ENCODE measurements at places on chromosomes 4 and X.

DNA sequence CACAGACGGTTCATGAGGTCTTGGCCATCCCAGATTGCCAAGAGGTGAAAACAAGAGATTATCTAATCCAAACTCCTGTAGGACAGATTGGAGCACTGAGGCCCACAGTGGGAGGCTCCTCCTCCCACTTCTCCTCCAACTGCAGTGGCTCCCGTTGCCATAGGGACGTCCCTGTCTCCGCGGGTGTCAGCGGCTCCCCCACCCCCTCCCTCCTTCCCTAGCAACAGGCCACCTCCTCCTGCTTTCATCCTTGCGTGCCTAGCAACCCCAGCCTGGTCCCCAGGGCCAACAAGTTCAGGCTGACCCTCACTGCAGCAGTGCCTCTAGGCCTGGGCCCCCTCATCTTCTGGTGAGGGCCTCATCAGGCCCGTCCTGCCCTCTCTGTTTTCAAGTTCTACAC is 6.8 kb upstream of the IQSEC2 start:
- peak; percentile 24 for DNase-seq

GRCh38 chr4:189147005-189147929 is 793.4 kb upstream of the FRG1 start:
- no peak for DNase-seq

DNA sequence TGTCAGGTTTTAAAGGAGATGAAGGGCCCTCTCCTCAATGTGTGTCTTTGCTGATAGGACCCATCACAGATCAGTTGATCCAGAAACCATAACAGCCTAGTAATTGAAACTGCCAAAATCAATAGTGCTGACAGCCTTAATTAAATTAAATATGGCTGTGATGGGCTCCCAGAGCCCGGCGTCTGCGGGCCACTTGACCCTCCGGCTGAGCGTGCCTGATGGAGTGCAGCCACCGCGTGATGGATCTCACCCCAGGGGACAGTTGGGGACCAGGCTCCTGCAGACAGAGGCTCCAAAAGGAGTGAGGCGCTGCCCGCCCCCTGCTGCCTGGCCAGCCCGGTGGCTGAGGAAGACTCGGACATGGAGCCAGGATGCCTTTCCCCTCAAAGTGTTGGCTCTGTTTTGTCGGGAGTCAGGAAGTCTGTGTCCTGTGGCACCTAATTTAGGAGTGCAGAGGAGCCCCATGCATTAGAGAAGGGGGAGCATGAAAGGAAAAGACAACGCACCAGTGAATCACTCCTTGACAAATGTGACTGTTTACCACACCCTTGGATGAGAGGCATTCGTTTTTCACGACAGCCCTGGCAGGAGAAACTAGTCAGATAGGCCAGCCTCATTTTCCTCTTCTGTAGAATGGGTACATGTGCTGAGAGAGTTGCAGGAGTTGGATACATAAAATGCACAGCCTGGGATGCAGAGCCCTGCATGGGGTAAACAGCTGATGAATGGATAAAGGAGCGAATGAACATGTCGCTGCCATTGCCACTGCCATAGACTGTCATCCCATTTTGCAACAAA is 40.9 kb upstream of the MSX1 start:
- DNase-seq, result no peak

GRCh38 chrX:10754445-10754844 is 134.1 kb upstream of the MID1 start:
- DNase-seq, result no peak

DNA sequence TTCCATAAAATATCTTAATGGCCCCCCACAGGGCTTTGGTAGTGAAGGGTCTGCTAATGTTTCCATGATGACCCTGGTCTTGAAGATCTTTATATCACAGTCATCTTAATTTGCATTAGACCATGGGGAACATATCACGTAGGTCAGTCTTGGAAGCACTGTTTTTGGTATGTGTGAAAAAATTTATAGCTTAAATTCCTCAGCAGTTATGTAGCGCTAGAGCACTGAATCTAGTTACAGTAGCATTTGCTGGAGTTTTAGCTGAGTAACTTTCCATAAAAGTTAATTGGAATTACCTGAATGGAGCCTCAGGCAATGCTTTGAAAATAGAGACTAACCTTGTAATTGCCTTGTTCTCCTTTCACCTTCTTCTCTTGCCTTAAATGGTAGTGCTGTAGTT is 648.8 kb downstream of the IQCM start:
- DNase-seq, result no peak

- DNase-seq, result no peak
Observed at GRCh38 chr4:16894406-16894805, 4.0 kb downstream of the LDB2 start.

- no peak for DNase-seq
Observed at GRCh38 chr4:137390707-137391106, 141.6 kb downstream of the PCDH18 start.

DNA sequence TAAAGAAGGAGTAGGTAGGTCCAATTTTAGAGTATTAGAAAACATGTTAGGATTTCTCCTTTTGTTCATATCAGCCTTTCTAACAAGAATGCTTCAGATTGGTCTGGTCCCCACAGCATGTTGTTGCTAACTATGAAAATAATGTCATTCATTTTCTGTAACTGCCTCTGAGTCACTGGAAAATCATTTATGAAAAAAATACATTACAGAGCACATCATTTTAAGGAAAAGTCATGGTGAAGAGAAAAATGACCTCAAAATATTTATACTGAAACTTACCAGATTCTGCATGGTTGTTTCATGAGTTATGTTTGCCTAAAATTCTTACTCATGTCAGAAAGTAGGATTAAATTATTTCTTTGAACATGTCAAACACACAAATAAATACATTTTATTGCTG is 35.2 kb downstream of the DTHD1 start:
- DNase-seq, result no peak

DNA sequence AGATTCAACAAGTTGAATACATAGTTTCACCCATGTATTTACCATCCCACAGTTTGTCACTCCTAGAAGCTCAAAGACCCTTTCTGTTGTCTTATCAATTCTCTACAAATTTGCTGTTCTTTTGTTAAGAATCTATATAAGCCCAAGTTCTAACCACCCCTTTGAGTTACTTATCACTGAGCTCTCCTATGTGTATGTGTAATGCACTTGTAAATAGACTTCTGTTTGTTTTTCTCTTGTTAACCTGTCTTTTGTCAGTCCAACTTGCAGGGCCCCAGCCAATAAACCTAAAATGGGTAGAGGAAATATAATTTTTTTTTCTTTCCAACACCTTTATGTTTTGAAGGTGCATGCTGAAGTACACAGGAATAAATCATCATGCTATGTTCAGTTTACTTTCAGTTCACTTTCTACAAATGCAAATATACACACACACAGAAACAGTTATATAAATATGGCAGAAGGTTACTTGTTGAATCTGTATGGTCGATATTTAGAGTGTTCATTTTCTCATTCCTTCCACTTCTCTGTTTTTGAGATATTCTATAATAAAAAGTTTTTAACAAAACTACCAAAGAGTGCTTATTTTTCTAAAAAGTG is 22.3 kb upstream of the CLOCK start:
- no peak for DNase-seq

DNA sequence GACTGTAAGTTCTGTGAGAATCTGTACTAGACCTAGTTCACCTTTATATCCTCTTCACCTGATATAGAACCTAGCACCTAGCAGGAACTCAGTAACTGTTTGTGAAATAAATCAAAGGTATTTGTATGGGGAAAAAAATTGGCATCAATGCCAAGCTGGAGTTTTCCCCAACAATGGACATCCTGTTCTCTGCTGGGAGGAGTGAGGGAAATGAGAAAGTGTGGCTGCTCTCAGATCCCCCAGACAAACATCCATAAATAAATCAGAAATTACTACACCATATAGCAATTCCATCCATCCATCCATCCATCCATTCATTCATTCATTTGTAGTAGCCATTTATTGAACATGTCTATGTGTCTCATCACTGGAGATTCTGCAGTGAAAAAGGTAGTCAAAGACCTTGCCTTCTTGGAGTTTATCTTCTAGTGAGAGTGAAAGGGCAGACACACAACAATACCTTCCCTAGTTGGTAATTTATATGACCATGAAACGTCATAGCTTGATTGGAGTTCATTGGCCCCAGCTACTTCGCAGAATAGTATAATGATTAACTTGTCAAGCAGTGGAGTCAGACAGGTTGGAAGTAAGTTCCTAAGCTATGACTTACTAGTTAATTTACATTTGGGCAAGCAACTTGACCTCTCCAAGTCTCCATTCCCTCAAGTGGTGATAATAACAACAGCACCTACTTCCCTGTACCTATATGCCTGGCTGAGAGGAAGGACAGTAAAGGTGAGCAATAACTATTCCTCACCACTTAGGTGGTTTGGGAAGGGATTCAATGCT is 98.7 kb upstream of the KIT start:
- DNase-seq, result no peak

DNA sequence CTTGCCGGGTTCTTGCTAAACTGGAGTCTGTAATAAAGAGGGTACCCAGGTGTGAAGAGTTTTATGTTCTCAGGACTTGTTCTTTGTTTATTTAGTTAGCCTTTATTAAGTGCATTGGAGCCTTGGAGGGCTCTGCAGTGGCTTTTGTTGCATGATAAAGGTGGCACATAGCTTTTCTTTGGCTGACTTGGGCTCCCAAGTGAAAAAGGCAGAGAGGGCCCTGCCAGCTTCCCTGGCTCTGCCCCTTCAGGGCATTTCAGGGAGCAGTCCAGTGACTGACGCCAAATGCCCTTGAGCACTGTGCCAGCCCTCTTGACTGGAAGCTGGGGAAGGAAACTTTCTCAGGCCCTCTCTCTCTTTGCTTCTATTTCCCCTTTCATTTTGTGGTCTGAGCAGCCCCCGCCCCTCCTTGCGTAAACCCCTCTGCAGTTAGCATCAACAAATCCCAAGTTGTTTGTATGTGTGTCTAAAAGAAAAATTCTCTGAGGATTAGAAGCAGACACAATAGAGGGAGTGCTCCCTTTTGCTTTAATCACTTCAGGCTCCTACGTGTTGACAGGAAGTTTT is 152.2 kb downstream of the NHS start:
- DNase-seq, result no peak

GRCh38 chr4:1357356-1358248 is 10.6 kb downstream of the UVSSA start:
- no peak for DNase-seq

GRCh38 chr4:102247041-102247440 is 98.2 kb downstream of the SLC39A8 start:
- no peak for DNase-seq

DNA sequence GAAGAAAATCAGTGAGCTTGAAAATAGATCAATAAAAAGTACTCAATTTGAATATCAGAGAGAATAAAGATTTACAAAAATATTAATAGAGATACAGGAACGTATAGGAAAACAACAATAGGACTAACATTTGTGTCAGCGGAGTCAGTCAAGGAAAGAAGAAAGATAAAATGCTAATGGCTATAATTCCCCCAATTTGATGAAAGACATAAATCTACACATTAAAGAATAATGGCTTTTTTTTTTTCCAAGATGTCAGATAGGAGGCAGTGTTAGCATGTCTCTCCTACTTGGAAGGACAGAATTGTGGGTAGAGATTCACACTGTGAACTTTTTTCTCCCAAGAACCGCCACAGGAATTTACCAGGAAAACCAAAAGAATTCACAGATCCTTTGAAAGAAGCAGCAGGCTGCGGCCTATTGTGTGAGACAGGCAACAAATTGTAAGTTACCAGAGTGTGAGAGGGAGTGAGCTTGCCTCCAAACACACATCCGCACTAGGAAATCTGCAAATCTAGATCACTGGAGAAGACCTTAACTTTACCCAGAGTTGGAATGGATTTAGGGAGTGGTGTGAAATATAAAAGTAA is 249.9 kb downstream of the PRDM5 start:
- DNase-seq, result no peak

GRCh38 chrX:84710611-84711010 is 208.4 kb upstream of the HDX start:
- no peak for DNase-seq

- DNase-seq, result no peak
Observed at GRCh38 chr4:168882650-168883233, 127.3 kb downstream of the CBR4 start.

DNA sequence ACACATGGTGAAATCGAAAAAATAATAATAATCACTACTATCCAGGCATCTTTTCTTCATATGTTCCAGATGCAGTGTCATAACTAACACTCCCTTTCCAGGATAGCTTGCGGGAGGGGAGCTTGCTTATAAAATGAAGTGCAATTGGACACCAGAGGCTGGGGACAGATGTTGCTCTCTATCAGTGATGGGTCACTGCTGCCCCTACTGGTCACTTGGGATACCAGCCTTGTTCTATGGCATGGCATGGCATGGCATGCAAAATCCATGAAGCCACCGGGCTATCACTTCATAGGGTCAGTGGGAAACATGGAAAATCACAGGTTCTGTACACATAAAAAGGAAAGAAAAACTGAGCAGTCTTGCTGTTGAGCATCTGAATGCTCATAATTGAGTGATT is 168.1 kb downstream of the GLRA2 start:
- no peak for DNase-seq

GRCh38 chrX:43423876-43424275 is 232.2 kb upstream of the MAOA start:
- DNase-seq, result no peak

DNA sequence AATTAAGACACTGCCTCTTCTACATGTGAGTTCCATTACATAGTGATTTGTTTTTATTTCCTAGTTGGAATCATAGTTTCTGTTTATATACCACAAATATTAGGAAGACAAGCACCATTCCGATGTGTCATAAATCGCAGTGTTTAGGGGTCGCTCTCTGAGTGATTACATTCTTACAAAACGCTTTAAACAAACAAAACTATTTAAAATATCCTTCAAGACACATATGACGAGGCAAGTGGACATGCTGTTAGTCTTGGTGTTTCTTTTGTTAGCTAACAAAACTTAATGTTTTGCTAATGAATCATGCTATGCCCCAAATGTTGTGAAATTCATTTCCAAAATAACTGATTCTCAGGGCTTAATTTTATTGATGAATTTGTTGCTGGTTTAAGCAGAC is 1219.3 kb upstream of the PRKX start:
- DNase-seq, result no peak

GRCh38 chr4:52932591-52933470 is 70.7 kb downstream of the RASL11B start:
- DNase-seq, result no peak

GRCh38 chrX:1292575-1293290 is 24.1 kb downstream of the CSF2RA start:
- no peak for DNase-seq

DNA sequence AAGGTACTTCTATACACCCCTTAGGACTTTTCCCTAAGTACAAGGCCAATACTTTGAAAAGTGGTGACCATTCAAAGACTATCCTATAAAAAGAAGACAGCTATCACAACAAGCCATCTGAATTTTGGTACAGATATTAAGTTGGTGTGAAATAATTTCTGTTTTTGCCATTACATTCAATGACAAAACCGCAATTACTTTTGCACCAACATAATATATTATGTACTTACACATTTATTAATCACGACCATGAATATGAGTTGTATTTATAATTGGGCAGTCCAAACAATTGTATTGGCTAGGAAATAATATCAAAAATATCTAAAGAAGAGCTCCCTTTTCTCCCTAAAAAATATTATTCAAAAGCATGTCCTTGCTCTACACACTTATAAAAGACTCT is 215.7 kb downstream of the TMA16 start:
- no peak for DNase-seq

Data from CD4-positive, alpha-beta T cell treated with Interleukin-6 at 100 ng/mL for 8 hours (primary cell).